Stimulated activated CD4-positive, alpha-beta T cell treated with anti-CD3 and anti-CD28 coated beads, Interleukin-12 subunit alpha, Interleukin-12 subunit beta, amount 100 ng/mL, for 48 hours (primary cell): ENCODE measurements at places on chromosomes 3 and 15.

- DNase-seq = no peak
Observed at GRCh38 chr15:85164841-85165466, 183.3 kb downstream of the PDE8A start.

GRCh38 chr3:124584552-124585391, 145.5 kb upstream of the UMPS start:
- no peak for DNase-seq

DNA sequence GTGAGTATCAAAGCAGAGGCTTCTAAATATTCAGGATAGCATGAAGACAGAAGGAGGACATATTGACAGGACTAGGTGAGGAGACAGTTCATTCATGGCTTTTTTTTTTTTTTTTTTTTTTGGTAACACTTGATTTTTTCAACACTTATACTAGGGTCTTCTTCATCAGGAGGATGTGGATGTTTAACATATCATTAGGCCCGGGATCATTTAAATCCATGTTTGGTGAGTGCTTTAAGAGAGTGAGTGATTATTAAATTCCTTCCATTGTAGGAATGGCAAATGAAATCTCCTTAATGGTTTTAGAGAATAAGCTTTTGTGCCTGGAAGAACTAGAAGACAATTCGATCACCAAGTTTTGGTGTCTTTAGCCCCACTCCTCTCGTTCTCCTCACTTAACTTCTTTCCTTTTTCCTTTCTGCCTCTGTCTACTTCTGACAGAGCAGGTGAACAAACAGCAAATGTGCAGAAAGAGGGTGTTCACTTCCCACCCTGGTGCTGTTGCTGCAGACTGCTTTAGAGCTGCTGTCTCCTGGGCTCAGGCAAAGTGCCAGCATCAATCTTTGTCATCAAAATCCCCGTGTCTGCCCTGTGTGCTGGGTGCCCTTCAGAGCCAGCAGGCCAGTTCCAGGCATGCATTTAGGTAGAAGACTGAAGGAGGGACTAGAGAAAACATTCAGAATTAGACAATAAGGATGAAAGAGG, 35.6 kb upstream of the RAB11A start:
- no peak for DNase-seq

DNA sequence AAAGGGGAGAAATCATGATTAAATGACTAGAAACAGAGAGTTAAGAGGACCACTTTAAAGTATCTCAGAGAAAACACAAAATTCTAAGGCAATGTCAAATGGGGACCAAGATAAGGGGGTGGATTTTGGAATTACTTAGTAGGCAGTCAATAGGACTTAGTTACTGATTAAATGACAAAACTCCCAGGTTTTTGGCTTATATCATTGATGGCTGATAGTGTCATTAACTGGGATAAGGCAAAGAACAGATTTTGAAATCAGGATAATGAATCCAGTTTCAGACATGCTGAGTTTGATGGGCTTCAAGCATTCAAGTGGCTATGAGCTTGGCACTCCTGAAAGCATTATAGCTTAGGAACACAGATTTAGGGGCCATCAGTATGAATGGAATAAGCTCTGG, 53.9 kb downstream of the TOP2B start:
- DNase-seq = no peak

GRCh38 chr15:25481208-25481859, 42.5 kb upstream of the UBE3A start:
- no peak for DNase-seq

DNA sequence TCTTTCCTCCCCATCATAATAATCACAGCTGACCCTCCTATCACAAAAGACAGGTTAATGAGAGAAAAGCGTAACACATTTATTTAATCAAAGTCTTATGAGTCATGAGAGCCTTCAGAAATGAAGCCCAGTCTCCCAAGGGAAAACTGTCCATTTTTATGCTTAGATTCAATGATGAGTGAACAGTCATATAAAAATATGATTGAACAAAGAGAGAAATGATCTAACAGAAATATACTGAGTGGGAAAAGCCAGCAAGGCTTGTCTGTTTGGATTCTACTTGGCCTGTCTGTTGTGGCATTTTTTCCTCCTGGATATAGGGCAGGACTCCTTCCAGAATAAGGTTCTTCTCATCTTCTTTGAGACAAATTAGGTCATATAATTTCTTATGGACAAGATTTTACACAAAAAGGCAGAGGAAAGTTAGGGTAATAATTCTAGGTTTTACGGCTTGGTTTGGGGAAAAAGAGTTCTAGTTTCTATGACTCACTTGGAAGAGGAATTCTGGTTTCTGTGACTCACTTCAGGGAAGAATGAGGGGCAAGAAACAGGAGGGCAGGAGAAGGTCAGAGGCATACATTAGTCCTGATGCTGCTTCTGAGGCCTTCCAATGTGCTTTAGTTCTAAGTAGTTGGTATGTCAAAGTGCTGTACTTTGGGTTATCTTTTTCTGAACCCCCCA, 534.2 kb downstream of the ZIC1 start:
- DNase-seq = no peak

DNA sequence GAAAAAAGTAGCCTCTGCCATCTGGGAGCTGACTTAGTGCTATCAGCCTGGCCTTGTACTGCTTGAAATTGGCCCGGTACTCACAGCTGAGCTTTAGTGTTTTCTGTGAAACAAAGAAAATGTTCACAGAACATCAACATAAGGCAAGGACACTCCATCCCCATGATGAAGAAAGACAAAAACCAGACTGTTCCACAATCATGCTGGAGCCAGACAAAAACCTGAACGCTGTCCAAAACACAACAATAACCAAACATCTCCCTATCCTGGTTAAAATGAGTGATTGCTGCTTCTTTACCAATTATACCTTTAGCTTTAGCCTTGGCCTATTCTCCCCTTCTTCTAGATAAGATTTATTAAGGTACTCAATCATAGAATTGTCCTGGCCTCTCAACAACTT, 153.9 kb downstream of the CPNE4 start:
- no peak for DNase-seq

- DNase-seq = no peak
Observed at GRCh38 chr3:46926871-46927717, 49.5 kb downstream of the CCDC12 start.

- no peak for DNase-seq
Observed at GRCh38 chr15:50506121-50506520, 40.3 kb downstream of the USP50 start.

DNA sequence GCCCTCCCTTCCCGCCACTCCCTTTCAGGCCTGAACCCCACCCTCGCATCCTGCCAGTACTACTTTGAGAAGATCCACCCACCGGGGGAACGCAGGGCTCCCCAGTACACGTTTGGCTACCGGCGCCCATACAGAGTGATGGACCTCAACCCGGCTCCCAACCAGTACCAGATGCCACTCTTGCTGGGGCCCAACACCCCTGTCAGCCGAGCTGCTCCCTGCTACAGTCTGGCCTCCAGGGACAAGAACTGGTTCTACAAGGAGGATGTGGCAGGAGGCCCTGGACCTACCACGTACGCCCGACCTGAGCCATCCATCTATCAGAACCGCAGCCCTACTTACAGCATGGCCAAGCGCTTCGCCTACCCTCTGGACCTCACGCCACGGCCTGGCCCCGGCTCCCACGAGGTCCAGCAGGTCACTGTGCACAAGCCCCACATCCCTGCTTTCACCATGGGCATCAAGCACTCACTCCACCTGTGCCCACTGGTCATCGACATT, 14.4 kb upstream of the CSPG4 start:
- DNase-seq = no peak

GRCh38 chr3:47410801-47411646, 30.2 kb downstream of the PTPN23 start:
- DNase-seq = no peak

DNA sequence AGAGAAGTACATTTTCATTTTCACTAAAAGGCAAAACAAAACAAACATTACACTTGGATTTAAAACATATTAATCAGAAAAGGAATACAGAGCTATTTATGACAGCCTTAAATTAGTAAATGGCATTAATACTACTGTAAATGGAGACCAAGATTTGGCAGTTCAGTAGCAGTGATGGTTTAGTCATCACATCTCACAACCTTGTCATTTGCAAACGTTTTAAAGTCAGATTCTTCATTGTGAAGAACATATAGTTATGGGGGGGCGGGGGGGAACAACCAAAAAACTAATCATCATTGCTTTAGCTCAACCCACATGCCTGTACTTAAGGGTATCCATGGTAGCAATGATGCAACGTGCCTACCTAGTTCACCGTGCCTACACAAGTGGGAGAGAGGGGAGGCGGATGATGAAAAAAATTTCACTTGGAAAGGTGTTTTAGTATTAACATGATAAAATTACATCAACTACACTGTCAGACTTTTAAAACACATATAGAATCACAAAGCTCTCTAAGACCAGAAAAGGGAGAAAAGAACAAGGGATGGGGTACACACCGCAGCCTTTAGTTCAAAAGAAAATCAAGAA, 40.1 kb downstream of the DLG1 start:
- no peak for DNase-seq

DNA sequence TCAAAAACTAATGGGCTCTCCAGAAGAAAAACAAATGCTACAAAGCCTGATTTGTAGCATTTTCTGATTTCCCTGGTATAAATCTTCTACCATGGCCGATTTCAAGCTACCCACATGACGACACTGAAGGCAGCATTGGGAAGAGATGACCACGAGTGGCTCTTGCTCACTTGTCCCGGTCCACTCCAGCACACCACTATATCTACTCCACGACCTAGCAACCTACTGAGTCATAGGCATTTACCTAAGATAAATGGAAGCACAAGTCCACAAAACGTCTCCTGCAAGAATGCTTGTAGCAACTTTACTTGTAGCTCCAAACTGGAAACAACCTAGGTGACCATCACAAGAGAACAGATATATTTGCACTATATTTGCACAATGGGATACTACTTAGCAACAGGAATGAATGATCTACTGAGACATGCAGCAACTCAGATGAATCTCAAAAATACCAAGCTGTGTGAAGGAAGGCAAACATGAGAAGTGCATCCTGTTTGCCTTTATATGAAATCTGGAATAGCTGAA, 60.8 kb upstream of the HES1 start:
- DNase-seq = no peak

DNA sequence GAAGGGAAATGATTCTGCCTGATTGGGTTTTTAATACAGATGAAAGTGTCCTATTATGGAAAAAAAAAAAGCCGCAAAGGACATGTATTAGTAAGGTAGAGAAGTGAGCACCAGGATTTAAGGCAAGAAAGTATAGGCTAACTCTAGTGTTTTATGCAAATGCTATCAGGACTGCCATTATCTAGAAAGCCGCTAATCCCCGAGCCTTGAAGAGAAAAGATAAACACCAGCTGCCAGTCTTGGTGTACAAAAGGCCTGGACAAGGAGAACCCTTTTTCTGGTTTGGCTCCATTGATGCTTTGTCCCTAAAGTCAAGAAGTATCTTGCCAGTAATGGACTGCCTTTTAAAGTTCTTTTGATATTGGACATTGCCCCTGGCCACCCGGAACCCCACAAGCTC, 8.6 kb upstream of the TRIM59 start:
- DNase-seq = no peak

DNA sequence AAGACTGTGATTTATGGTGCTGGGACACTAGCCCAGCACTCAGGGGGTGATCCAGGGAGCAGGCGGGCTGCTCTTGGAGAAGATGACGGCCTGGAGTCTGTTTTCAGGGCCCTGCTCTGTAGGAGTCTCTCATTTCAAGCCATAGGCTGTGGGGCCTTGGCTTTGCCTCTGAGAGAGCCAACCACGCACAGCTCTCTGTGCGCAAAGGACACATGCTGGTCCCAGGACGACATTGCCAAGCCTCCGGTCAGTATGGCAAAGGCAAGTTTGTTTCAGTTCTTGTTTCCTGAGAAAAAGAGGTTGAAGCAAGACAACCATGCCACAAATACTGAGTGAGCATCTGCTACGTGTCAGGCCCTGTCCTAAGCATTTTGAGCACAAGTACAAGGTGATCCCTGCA, 197.1 kb downstream of the EPHB1 start:
- no peak for DNase-seq

DNA sequence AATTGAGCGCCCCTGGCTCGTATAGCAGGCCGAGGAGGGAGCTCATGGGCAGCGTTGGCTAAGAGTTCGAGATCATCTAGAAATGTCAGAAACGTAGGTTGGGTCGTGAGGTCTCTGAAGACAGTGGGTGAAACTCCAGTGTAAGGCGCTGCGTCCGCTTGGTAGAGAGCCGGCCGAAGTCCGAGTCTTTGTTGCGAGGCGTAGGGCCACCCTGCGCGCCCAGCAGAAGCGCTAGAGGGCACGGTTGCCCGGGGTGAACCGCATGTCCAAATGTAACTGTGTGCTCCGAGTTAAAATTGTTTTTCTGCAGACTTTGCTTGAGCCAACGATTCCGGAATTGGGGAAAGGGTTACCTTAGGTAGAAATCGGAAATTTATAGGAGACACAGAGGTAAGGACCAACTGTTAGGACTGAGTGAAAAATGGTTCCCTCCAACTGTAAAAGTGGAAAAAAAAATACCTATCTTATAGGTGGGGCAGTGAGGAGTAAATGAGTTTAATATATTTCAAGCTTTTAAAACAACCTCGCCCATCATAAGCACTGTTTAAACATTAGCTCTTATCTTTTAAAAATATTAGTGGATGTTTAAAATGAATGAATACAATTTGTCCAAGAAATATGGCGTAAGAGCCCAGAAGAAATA, 993 bp upstream of the SIAH2 start:
- DNase-seq = no peak

DNA sequence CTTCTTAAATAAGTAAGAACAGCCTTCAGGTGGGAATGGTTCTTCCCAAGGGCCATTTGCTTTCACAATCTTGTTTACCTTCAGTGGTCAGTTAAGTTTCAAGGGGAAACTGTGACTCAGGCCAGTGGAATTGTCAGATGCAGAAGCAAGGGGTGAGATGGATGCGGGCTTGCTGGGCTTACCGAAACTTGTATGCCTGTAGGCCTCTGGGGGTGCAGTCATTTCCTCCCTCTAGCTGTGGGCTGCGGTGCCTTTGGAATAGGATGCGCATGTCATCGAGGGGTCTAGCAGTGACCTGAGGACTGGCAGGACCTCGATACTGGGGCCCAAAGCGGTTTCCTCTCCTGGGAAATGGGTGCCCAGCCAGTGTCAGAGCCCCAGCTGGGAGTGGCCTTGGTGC, 121.6 kb downstream of the EEFSEC start:
- no peak for DNase-seq

DNA sequence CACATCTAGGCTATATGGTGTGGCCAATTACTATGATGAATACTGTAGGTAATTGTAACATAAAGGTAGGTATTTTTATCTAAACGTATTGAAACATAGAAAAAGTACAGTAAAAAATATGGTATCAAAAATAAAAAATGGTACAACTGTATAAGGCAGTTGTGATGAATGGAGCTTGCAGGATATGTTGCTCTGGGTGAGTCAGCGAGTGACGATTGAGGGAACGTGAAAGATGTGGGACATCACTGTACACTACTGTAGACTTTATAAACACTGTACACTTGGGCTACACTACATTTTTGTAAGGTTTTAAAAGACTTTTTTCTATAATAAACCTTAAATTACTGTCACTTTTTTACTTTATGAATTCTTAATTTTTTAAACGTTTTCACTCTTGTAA, 10.3 kb downstream of the CTNNB1 start:
- no peak for DNase-seq
